Psoas muscle (tissue), 8 donors: ENCODE measurements at places on chromosomes 3 and 15. TPM values are rescaled to one million over a fixed set of nuclear protein-coding genes. Genes with fewer than 3 reads are reported as not detected.

The CYP1A2 gene
- polyA plus RNA-seq = 0.03 TPM

GRCh38 chr3:89340408-89340807 is 233.0 kb downstream of the EPHA3 start:
- DNase-seq = no peak

GRCh38 chr3:184688251-184688881 is 23.5 kb downstream of the MAGEF1 start:
- DNase-seq = no peak

- DNase-seq = no peak
These were observed 166.0 kb upstream of the COL8A1 start for GRCh38 chr3:99472385-99472784.

GRCh38 chr15:32888221-32888761 is 170.5 kb downstream of the GREM1 start:
- DNase-seq = no peak

DNA sequence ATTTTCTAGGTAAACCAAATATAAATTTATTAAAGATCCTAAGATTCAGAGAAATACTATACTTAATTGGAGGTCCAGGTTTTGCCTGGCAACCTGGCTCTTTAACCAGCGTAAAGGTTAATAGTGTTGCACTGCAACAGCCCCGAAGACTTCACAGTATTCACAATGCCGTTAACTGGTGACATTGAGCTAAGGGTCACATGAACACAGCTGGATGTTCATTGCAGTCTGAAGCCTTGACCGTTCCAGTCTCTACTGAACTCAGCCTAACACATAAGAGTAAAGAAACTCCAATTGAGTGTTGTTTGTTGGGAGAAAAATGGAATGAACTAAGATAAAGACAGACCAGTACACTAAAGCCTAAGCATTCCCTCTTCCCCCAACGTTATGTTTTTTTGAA is 26.8 kb downstream of the NKIRAS1 start:
- DNase-seq = no peak

GRCh38 chr3:128425142-128425845 is 41.4 kb downstream of the DNAJB8 start:
- DNase-seq = peak; percentile 40

- DNase-seq = no peak
These were observed 93.1 kb downstream of the AKAP13 start for GRCh38 chr15:85473455-85473854.

DNA sequence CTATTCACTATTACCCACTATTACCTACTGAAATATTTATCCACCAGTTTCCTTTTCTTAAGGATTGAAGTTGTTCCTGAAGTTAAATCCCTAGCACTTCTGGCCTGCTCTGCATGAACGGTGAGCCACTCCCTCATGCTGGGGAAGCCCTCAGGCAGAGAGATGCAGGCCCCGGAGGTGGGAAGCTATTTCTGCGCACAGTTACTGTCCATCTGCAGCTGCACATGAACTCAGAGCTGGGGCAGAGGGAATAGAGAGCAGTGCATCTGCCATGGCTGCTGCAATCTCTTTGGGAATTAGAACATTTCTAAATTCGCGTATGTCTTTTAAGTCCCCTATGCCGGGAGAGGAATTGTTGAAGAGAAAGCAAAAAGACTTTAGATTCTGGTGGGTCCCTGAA is 6.3 kb upstream of the GALNT15 start:
- DNase-seq = no peak

- no peak for DNase-seq
These were observed 32.7 kb downstream of the PDIA5 start for GRCh38 chr3:123099331-123100192.

GRCh38 chr3:194728986-194729385 is 43.3 kb downstream of the FAM43A start:
- DNase-seq = no peak
